ENCODE measurements at places on chromosomes 2 and 18.

- DNase-seq = no peak
Measured at GRCh38 chr2:179910735-179911113, 49.3 kb upstream of the ZNF385B start.

GRCh38 chr18:56770097-56770496 lies 118.9 kb downstream of the WDR7 start:
- DNase-seq = no peak

- DNase-seq = no peak
Measured at GRCh38 chr18:5420906-5421305, 122.9 kb downstream of the EPB41L3 start.

- DNase-seq = no peak
Measured at GRCh38 chr2:108363908-108364225, 13.9 kb upstream of the SULT1C4 start.

GRCh38 chr2:218067523-218067922 lies 1.5 kb upstream of the RUFY4 start:
- no peak for DNase-seq

GRCh38 chr2:120711694-120712093 lies 24.0 kb upstream of the GLI2 start:
- DNase-seq = no peak

DNA sequence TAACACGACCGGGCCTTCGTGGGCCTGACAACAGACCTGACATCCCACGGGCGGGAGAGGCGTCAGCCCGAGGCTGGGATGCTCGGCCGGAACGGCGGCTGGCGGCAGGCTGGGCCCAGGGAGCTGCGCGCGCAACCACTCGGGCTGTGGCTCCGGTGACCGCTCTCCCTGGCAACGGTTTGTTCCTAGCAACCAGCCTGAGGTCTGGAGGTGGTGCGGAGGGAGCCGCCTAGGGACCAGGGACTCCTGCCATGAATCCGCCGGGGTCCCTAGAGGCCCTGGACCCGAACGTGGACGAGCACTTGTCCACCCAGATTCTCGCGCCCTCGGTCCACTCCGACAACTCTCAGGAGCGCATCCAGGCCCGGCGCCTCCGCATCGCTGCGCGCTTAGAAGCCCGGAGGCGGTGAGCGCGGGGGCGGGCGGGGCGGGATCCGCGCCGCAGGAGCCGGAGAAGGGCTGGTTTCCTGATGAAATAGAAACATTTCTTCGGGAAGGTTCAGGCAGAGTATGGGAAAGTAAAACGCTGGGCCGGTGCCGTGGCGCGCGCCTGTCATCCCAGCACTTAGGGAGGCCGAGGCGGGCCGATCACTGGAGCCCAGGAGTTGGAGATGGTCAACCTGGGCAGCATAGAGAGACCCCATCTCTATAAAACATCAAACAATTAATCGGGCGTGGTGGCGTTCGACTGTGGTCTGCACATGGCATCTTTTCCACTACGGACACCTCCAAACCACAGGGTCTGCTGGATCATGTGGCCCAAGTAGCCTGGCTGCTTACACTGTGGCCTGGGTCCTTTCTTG lies at the start of gene DRC1:
Gene DRC1 (plus strand): TSS at position 182 of the 803 bp plus-strand sequence. CDS start 70 bp downstream, at position 252.
- DNase-seq = no peak

DNA sequence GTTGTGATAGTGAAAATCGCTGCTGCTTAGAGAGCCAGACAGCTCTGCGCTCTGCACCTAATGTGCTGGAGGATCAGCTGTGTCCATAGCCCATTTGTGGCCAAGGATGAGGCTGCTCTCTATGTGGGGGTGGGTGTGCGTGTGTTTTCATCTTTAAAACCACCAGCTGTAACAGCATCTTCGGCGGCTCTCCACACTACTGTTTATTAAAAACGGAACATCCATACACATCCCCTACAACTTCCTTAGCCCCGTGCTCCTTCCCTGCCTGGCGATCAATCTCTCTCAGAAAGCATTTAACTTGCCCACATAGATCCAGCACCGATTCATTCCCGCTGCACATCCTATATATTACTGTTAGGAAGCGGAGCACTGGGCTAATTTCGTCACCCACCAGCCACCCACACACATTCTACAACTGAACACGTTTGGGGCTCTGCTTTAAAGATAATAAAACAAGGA lies 1.6 kb downstream of the CELF4 start:
- DNase-seq = no peak

GRCh38 chr2:46545015-46545839 lies 65.9 kb downstream of the TMEM247 start:
- no peak for DNase-seq

GRCh38 chr2:157840568-157841156 lies 35.5 kb downstream of the ACVR1 start:
- no peak for DNase-seq

DNA sequence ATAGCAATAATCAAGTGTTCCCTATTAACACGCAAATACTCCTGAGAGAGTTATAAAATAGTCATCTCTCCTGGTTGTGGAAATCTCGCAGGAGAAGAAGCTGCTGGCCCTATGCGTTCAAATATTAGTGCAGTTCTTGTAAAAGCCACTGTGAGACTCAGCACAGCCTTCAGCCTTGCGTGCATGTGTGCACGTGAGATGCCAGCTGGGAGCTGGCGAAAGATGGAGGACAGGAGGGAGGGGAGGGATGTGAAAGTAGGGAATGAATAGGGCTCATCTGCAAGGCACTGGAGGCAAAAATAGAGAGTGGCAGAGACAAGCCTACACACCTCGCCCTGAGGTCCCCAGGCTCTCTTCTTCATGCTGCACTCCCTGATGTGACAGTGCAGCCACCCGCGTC lies 126.5 kb downstream of the INO80D start:
- DNase-seq = no peak

GRCh38 chr2:234494361-234495250 lies 2.3 kb downstream of the ARL4C start:
- no peak for DNase-seq

GRCh38 chr18:35024196-35024595 lies 17.0 kb upstream of the MAPRE2 start:
- no peak for DNase-seq

- no peak for DNase-seq
Measured at GRCh38 chr2:48532824-48533223, 2.9 kb downstream of the STON1 start.

DNA sequence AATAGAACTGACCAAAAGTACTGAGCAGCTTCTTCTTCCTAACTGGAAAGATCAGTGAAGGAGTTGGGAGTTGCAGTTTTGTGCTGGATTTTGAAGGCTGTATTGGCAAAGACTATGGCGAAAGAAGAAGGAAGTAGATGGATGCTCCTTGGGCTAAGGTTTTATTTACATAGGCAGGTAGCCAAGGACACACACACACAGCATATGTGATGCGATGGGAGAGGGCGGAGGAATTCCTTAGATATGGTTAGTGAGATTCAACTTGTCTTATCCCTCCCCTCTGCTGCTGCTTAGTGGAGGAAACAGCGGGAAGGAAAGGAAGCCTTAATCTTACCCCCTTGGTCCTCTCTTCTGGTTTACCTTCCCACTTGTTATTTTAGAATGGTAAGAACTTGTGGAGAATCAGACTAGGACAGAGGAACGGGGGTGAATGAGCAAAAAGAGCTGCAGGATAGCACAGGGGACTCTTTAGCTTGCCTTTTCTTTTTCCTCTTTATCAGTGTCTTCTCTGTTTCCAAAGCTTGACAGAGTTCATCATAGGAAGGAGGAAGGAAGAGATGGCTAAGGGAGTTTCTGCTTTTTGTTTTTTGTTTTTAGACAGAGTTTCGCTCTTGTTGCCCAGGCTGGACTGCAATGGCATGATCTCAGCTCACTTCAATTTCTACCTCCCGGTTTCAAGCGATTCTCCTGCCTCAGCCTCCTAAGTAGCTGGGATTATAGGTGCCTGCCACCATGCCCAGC lies 87.9 kb downstream of the OSBPL6 start:
- no peak for DNase-seq

DNA sequence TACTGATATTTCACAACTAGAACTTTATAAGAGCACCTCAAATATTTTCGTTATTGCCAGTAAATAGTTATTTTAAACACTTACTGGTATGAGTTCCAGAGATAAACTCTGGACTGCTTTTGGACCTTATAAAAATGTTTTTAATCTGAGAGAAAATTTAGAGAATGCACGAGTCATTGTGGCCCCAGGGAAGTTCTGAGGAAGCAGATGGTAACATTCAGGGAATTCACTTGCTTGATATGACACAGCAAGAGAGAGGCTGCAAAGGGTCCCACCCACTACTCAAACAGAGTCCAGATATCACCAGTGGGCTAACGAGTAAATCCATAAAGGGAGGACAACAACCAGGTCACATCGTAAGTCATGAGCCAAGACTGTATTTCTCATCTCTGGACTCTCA lies 526.8 kb downstream of the TDRD15 start:
- DNase-seq = no peak

DNA sequence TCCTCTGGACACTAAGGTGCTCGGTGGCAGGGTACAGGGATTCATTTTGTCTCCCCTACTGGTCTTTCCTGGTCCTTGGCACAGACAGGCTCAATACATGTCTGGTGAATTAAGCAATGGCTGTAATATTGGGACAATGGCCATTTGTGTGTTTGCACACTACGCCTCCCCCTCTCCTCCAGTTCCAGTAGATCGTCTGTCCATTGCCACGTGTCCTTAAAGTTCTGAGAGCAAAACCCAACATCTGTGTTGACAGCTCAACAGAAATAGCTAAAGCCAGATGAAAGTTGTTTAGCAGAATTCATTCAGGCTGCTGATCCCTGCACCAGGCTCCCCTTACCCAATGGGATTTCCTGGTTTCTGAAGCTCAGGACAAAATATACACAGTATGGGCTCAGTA lies 9.0 kb upstream of the FABP1 start:
- no peak for DNase-seq

- DNase-seq = no peak
Measured at GRCh38 chr18:49055754-49056172, 105.0 kb upstream of the SMAD7 start.

GRCh38 chr2:167480232-167480985 lies 592.1 kb downstream of the XIRP2 start:
- DNase-seq = peak; percentile 15

DNA sequence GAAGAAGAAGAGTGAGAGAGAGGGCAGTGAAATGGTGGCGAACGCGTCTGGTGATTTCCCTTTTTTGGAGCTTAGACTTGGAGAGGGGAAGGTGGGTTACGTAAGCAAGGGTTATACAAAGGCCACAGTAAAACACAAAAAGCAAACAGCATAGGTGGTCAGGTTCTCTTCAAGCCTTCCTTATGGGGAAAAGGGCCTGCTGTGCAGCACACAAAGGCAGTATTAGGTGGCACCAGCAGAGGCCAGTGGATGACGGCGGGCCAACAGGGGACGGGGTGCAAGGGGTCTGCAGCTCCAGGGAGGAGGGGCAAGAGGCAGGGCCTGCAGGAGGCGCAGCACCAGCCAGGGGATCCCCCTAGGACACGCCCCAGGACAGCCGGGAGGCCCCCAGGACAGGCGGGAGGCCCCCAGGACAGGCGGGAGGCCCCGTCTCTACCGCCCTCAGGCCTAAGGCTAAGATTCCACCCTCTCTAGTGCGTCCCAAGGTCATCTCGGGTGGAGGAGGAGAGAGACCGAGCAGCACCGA lies 32.6 kb upstream of the NPC1 start:
- no peak for DNase-seq

DNA sequence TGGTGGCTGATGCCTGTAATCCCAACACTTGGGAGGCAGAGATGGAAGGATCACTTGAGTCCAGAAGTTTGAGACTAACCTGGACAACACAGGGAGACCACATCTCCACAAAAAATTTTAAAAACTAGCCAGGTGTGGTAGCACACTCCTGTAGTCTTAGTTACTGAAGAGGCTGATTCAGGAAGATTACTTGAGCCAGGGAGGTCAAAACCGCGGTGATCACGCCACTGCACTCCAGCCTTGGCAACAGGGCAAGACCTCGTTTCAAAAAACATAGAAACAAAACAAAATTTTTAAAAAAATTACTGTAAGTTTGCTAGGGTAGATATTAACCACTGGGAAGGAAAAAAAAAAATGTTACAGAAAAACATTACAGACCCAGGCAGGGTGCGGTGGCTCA lies 5.8 kb downstream of the ATL2 start:
- DNase-seq = no peak

- DNase-seq = no peak
Measured at GRCh38 chr18:48409591-48410094, 460 bp upstream of the ZBTB7C start.

GRCh38 chr2:240392084-240392947 lies 43.1 kb upstream of the GPC1 start:
- no peak for DNase-seq

DNA sequence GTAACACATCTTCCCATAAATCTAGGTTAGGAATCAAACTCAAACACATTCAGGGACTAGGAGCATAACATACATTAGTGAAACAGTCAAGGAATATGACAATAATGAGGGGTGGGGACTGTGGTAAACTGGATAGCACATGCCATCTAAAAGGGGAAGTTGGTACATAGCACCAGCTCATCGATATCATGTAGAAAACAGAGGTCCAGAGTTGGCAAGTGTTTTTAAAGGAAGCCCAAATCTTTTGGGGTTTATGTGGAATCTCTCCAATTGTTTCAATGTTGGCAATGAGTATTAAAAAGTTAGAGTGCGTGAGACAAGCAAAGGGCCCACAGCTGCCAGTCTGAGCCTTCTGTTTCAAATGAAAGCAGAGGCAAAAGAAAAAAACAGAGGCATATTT lies 24.4 kb downstream of the KLF7 start:
- DNase-seq = no peak

- DNase-seq = no peak
Measured at GRCh38 chr2:23916727-23917405, 10.1 kb downstream of the ATAD2B start.

GRCh38 chr2:238256594-238257104 lies 16.8 kb upstream of the HES6 start:
- peak; percentile 51 for DNase-seq

DNA sequence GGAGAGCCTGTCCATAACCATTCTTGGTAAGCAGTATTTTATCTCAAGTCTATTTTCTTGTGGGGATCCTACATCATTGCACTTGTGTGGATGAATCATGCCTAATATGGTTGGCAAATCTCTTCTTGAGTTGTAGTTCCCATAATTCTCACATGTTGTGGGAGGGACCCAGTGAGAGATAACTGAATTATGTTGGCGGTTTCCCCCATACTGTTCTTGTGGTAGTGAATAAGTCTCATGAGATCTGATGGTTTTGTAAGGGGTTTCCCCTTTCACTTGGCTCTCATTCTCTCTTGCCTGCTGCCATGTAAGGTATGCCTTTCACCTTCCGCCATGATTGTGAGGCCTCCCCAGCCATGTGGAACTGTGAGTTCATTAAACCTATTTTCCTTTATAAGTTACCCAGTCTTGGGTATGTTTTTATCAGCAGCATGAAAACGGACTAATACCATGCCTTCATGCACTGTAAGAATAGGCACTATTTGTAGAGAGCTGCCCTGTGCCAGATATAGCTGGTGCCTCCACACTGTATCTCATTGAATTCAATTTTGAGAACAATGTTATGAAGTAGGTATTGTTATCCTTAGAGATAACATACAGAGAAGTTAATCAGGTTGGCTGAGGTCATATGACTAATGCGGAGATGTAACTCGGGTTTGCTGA lies 148.3 kb downstream of the PLCL1 start:
- no peak for DNase-seq

GRCh38 chr18:11310476-11311086 lies 161.2 kb upstream of the PIEZO2 start:
- DNase-seq = peak; percentile 42

GRCh38 chr2:218125095-218125494 lies 733 bp upstream of the CXCR2 start:
- DNase-seq = no peak

GRCh38 chr2:9971105-9971818 lies 19.8 kb downstream of the GRHL1 start:
- no peak for DNase-seq

- DNase-seq = no peak
Measured at GRCh38 chr2:128714851-128715312, 396.2 kb upstream of the HS6ST1 start.
